Stimulated activated CD8-positive, alpha-beta memory T cell treated with anti-CD3 and anti-CD28 coated beads, Interleukin-7, amount 100 ng/mL, for 1 hour (primary cell): ENCODE measurements at places on chromosomes 7 and 10.

GRCh38 chr7:126185959-126186580 is 1066.7 kb downstream of the GRM8 start:
- DNase-seq = no peak

- DNase-seq = peak; percentile 49
These were observed 92.0 kb upstream of the MKLN1 start for GRCh38 chr7:131235489-131236317.

- DNase-seq = no peak
These were observed 22.3 kb downstream of the AGK start for GRCh38 chr7:141573511-141573910.

DNA sequence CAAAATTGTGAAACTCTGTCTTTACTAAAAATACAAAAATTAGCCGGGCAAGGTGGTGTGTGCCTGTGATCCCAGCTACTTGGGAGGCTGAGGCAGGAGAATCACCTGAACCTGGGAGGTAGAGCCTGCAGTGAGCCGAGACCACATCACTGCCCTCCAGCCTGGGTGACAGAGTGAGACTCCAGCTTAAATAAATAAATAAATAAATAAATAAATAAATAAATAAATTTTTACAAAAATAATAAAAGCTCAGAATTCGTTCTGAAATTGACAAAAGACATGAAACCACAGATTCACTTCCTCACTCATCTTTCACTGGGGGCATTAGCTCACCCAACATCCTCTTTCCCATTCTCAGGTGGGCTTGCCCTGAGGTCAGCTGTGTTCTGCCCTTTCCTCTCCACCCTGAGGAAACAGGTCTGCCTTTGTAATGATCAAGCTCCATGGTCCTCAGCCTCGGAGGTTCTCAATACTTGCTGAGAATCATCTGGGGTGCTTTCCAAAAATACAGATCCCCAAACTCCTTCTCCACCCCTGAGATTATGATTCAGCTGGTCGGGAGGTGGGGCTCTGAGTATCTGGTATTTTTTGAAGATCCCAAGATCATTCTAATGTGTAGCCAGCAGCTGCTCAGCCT is 29.2 kb upstream of the APBB1IP start:
- DNase-seq = no peak

GRCh38 chr7:139029353-139029752 is 6.5 kb downstream of the ZC3HAV1L start:
- no peak for DNase-seq

DNA sequence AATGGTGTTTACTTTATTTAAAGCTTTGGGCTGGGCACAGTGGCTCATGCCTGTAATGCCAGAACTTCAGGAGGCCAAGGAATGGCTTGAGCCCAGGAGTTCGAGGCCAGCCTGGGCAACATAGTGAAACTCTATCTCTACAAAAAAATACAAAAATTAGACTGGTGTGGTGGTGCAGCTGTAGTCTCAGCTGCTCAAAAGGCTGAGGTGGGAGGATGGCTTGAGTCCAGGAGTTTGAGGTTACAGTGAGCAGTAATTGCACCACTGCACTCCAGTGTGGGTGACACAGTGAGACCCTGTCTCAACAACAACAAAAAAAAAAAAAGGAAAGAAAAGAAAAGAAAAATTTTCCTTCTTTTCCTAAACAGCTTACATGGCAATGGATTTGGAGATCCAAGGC is 22.0 kb downstream of the SLC16A9 start:
- no peak for DNase-seq

- no peak for DNase-seq
These were observed 2.1 kb upstream of the ZMIZ1 start for GRCh38 chr10:79066411-79067240.

DNA sequence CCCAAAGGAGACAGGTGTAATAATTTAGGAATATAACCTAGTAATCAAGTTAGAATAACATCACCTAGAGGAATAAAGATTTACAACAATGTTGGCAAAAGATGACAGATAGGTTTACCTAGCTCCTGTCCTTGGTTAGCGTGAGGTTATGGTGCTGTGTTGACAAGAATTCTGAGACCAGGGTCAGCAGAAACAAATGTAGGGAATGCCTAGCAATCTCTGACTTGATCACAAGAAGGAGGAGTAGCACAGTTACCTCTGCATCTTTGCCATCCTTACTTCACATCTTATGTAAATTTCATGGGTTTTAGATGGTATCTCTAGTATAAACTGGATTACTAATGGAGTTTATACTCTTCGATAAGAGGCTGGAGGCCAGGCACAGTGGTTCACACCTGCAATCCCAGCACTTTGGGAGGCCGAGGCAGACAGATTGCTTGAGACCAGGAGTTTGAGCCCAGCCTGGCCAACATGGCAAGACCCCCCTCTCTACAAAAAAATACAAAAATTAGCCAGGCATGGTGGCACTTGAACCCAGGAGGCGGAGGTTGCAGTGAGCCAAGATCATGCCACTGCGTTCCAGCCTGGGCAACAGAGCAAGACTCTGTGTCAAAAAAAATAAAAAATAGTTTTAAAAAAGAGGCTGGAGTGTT is 37.1 kb downstream of the REEP3 start:
- no peak for DNase-seq

GRCh38 chr10:29109707-29110571 is 178.9 kb upstream of the LYZL1 start:
- DNase-seq = no peak

GRCh38 chr7:32928785-32929298 is 28.4 kb upstream of the FKBP9 start:
- no peak for DNase-seq

DNA sequence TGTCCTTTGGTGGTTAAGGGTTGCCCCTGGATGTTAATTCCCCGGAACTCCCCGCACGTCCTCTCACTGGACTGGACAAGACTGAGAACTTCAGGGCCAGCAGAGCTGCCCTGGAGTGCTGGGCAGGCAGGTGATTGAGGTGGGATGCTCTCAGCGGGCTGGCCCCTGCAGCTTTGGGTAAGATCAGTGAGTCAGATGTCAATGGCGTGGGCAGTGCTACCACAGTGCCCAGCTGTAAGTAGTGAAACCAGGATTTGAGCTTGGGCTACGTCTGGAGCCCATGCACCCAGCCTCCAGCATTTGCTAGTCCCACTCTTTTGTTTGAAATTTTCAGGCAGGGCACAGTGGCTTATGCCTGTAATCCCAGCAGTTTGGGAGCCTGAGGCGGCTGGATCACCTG is 6.7 kb upstream of the SEPHS1 start:
- DNase-seq = no peak

GRCh38 chr10:34702093-34702937 is 112.8 kb downstream of the PARD3 start:
- no peak for DNase-seq

- DNase-seq = no peak
These were observed 592.7 kb upstream of the GALNT17 start for GRCh38 chr7:70539205-70539604.

GRCh38 chr10:127982601-127983000 is 75.7 kb downstream of the PTPRE start:
- no peak for DNase-seq

- no peak for DNase-seq
These were observed 195.8 kb upstream of the HABP2 start for GRCh38 chr10:113356794-113357680.

GRCh38 chr10:119640875-119641526 is 10.2 kb upstream of the BAG3 start:
- DNase-seq = no peak

DNA sequence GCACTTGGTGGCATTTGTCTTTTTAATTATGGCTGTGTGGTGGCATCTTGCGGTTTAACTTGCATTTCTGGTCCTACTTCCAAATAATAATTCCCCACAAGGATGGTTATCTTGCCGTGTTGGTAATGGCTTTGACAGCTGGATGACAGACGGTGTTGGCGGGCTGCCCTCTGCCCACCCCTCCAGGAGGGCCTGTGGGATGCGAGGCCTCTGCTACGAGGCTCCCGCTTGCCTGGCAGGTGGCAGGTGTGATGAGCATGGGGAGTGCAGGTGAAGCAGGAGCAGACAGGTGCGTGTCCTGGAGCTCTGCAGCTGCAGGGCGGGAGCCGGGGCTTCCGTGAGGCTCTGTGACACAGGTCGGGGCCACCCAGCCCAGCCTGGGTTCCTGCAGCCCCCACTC is 11.8 kb downstream of the INPP5A start:
- no peak for DNase-seq

DNA sequence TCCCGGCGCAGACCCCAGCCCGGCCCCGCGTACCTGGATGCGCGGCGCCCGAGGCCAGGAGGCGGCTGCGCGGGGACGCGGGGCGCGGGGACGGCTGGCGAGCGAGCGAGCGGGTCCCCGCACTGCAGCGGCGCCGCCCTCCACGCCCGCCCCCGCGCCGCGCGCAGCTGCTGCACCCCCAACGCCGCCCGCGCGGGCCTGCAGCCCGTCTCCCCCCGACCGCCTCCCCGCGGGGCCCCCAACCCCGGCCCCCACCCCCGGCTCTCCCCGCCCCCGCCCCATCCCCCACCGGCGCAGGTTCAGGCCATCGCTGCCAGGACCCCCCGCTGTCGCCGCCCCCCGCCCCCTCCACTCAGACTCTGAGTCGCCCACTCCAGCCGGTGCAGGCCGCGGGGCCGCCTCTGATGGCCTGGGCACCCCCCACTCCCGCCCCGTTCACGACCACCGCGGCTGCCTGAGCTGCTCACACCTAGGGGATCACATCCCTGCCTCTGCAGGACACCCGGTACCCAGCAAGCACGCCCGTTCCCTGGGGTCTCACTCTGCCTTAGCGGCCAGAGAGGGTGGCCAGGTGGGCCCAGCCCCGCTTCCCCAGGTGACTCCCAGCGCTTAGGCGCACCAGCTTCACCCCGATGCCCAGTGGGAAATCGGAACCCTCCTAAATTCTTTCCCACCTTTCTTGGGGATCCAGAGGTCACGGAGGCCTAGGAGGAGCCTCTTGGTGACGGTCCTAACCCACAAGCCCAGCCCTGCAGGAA is 13.9 kb upstream of the DNAAF5 start:
- DNase-seq = no peak

- DNase-seq = no peak
These were observed 51.2 kb downstream of the ANKIB1 start for GRCh38 chr7:92296880-92297445.

DNA sequence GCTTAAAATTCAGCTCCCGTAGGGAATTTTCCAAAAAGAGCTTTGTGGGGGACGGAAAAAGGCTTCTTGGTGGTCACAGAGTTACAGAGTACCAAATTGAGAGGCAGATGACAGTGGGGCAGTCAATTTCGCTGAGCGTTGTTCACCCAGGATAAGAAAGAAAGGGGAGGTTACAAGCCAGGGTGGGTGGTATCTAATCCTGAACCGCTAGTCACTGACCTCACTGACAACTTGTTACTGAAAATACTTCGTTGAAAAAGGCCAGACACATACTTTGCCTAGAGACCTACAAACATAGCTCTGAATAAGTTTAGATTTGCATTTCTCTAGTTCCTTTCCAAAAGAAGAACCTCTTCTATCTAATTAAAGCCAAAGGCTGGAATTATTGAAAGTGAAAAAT is at the start of gene CTNNA3:
Gene CTNNA3, minus strand, starts transcription at position 167 of the 400 bp plus-strand sequence.
- DNase-seq = no peak
